ENCODE measurements at places on chromosomes 7 and 10. TPM values are rescaled to one million over a fixed set of nuclear protein-coding genes. Genes with fewer than 3 reads are reported as not detected.

Gene CTAGE6
- total RNA-seq: not detected

Gene AKR1C3
- total RNA-seq: 0.56 TPM

Gene GNGT1
- not detected for total RNA-seq

Gene CWF19L1
- total RNA-seq: 33.9 TPM

Gene FXYD4
- total RNA-seq: not detected

Gene AKR1D1
- not detected for total RNA-seq

Gene CLCN1
- 0.04 TPM for total RNA-seq

- no peak for DNase-seq
Measured at GRCh38 chr10:63758080-63758479, 236.9 kb downstream of the REEP3 start.

DNA sequence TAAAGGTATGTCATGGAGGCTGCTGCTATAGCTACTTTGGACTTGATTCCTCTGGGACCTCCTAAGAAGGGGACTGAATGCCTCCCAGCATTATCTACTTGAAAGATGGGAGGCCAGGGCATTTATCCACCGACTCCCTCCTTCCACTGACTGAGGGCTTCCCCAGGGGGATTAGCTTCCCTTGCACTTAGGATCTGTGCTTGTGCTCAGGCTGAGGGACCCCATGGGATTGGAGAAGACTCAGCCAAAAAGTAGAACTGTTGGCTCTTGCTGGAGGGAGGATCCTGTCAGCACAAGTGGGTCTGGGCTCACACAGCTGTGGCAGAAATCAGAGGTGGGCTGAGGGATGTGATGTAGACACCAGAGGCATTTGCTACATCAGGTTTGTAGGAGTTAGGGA lies 81.5 kb upstream of the SYPL1 start:
- no peak for DNase-seq

- DNase-seq: no peak
Measured at GRCh38 chr7:27895551-27895950, 155.6 kb downstream of the TAX1BP1 start.

- DNase-seq: peak; percentile 75
Measured at GRCh38 chr7:36161996-36162395, 8.9 kb downstream of the EEPD1 start.

DNA sequence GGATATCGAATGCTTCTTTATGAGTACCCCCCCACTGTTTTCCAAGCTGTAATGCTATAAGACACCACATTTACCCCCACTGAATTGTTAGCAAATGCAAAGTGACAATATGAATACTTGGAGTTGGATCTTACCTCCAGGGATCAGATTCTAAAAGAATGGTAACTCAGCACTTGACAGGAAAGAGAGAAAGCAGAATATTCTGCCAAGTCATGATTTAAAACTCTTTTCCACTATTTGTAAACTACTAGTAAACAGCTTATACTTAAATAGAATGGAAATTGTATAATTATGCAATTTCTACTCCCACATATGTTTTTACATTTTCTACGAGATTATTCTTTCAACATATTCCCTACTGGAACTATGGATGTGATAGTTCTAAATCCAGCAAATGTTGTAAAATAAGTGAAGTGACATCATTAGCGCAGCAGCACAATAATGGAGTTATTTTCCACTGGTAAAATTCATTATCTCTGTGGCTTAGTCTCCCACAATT lies 56.0 kb upstream of the TFEC start:
- DNase-seq: no peak

DNA sequence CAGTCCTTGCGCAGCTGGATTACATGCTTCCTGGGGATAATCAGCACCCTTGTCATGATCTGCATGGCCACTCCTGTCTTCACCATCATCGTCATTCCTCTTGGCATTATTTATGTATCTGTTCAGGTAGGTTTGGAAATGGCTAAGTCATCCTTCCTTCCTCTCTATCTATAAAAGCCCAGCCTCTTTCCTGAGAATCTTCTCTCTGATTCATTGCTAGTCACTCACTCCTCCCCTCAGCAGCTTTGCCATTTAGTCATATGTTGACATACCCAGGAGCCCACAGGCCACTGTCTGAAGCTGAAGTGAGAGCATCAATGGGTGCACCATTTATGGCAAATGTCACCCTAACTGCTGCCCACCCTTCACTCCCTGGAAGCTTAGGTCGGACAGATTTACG lies 52.0 kb downstream of the ABCC2 start:
- DNase-seq: peak; percentile 98

- no peak for DNase-seq
Measured at GRCh38 chr10:54702583-54703485, 98.2 kb downstream of the PCDH15 start.

GRCh38 chr7:106289848-106290247 lies 5.1 kb upstream of the NAMPT start:
- DNase-seq: no peak

- DNase-seq: peak; percentile 87
Measured at GRCh38 chr7:29113384-29114102, 32.8 kb downstream of the CPVL start.

DNA sequence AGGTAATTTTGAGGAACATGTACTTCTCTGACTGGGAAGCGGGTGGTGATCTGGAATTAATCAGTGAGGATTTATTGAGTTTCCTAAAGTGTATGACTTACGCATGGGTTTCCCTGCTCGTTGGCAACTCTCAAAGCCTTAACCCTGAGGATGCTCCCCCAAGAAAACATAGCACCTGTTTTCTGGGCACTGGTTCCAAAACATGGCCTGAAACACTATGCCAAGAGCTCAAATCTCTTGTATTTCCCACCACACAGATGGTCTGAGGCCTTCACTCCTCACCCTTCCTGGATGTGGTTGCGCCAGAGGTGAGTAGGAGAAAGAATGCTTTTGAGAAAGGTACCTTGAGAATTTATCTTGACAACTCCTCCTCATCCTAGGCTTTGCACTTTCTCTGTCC lies 250.4 kb downstream of the FZD1 start:
- DNase-seq: no peak

- DNase-seq: peak; percentile 69
Measured at GRCh38 chr7:130281260-130281659, 11.7 kb upstream of the CPA4 start.

DNA sequence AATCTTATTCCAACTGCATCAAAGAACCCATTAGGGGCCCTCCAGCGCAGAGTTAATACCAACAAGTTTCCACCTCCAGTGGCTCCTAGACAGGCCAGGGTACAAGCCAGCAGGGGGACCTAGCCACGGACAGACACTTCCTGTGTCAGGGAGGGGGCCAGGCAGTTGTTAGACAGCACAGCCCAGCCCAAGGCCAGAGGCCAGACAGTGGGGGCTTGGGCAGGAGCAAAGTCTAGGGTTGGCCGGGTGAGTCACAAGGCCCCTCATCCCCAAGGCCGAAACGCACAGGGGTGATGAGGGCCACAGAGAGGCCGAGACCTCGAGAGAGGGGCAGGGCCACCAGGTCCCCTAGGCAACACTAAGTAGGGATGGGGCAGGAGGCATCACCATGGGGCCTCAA lies 19.3 kb upstream of the OPTN start:
- no peak for DNase-seq

- DNase-seq: no peak
Measured at GRCh38 chr10:34356463-34356862, 458.6 kb downstream of the PARD3 start.

DNA sequence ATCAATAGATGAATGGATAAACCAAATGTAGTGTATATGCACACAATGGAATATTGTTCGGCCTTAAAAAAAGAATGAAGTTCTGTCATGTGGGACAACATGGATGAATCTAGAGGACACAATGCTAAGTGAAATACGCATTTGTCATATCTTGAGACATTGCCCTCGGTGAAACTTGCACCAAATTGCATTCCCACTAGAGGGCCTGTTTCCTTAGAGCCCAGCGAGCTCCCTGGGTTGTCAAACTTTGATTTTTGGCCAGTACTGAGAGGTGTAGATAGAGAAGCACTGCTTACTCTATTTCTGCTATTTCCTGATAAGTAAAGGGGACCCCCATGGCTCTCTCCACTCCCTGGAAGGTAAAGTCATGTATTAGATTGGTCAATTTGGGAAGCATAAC lies 157.1 kb downstream of the GPAM start:
- no peak for DNase-seq

DNA sequence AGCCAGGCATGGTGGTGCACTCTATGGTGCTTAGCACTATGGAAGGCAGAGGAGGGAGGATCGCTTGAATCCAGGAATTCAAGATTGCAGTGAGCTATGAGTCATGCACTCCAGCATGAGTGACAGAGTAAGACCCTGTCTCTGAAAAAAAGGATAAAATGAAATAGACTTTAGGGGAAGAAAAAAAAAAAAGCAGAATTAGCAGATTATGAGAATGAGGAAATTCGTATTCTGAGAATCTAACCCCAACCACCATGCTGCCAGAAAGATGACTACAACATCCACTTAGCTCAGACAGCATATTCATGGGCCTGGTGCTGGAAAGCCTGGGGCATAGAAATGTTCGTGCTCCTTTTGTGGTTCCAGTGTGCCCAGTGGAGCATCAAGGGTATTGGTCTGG lies 63.3 kb downstream of the TMEM26 start:
- DNase-seq: no peak

GRCh38 chr10:131802996-131803395 lies 97.8 kb upstream of the PPP2R2D start:
- no peak for DNase-seq

GRCh38 chr10:93726024-93726423 lies 23.6 kb upstream of the FRA10AC1 start:
- DNase-seq: no peak

GRCh38 chr7:31648288-31648687 lies 38.7 kb upstream of the PPP1R17 start:
- DNase-seq: peak; percentile 25

- DNase-seq: no peak
Measured at GRCh38 chr7:140521421-140521820, 42.1 kb upstream of the MKRN1 start.

DNA sequence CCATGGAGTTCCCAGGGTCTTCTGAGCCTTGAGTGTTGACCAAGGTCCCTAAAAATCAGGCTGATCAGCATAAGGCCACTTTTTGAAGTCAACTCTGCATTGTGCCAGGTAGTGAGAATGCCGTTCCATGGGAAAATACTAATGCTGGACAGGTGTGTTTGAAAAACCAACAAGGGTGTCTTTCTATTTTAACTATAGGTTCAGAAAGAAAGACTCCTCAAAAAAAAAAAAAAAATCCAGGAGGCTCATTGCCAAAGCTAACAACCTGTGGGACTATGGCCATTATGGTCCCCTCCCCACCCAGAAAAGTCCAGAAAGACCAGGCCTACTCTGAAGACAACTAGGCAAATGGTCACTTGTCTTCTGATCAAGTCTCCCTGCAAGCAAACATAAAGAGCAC lies 44.4 kb downstream of the NRAP start:
- DNase-seq: no peak

GRCh38 chr10:122333037-122333436 lies 41.5 kb upstream of the PLEKHA1 start:
- no peak for DNase-seq
